ENCODE measurements at places on chromosomes 2 and 18. TPM values are rescaled to one million over a fixed set of nuclear protein-coding genes. Genes with fewer than 3 reads are reported as not detected.
A peak's percentile ranks its signal among the peaks of the same experiment; 100 is the strongest.

GRCh38 chr2:33859811-33860461, 260.8 kb upstream of the FAM98A start:
- no peak for ATAC-seq

CAVIN2 gene
- 72.8 TPM for total RNA-seq

DNA sequence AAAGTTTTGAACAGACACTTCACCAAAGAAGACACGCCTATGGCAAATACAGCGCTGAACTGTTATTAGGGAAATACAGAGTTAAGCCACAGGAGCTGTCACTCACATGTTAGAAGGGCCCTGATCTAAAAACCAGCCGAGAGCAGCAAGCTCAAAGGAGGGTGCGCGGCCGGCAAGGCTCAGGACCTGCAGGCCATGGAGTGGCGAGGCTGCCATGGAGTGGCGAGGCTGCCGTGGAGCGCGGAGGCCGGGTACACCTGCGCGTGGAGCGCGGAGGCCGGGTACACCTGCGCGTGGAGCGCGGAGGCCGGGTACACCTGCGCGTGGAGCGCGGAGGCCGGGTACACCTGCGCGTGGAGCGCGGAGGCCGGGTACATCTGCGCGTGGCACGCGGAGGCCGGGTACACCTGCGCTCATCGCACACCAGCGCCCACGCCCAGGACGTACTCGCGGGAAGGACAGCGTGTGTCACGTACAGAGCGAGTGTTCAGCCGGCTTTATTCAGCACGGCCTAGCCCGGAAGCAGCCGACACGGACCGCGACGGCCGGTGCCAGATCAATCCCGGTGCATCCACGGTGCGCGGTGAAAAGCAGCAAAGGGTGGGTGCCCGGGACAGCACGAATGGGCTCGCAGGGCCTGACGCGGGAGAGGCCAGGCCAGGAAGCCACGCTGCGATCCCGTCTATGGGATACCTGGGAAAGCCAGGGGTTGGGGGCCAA, 68.8 kb downstream of the SLC66A2 start:
- no peak for ATAC-seq

- ATAC-seq: no peak
These were observed 124.2 kb upstream of the CCDC68 start for GRCh38 chr18:55083461-55083860.

DNA sequence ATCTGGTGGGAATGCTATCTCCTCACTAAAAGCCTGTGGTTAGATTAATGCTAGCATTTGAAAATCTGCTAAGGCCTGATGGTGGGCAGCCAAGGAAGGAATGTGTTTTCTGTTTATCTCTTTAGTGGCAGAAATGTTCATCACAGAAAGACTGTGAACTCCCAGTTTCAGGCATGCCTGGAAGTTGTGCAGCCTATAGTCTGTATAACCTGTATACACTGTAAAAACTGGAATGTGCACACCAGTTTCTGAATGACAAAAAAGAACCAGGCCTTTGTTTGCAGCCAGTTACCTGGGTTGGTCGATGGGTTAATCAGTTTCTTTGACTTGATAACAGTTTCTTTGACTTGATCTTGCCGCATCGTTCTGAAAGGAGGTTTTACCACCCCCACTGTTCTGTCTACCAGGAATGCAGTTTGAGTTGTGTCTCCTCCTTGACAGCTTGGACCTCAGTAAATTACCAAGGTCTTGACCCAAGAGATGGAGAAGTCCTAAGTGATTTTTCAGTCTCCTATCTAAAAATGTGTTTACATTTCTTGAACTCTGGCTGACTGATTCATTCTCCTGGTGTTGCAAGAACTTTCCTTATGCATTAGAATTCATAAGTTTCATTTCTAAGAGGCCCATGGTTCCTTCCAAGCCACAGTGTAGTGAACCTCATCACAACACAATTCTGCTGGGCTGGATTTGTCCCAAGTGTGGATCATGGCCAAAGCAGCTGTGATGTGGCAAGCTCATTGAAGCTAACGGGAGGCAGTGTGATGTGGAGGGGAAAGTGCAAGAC, 62.2 kb downstream of the KIAA2012 start:
- ATAC-seq: peak; percentile 91

DNA sequence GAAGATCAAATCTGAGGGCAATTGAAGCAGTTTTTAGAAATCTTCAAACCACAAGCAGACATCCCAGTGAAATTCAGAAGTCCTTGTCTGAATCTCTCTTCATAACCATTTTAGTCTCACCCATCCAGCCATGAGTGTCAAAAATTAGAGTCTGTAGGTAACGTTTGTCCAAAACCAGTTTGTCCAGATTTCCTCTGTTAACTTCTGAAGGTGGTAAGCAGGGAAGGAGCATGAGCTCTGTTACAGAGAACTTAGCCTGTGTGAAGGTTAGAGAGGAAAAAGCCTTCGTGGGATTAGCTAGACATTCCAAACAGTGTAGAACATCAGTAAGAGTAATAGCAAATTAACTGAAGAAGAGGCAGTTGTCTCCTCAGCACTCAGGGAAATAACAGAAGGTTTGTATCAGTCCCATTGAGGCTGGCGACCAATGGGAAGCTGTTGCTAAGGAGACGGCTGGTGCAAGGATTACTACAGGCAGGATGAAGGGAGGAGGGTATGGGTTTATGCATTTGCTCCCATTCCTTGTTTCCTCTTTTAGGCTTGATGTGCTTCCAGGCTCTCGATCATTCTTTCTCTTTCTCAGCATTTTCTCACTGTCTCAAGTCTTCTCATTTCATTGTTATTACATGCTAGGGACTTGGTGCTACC, 8.7 kb upstream of the GPR155 start:
- no peak for ATAC-seq

GRCh38 chr2:70647873-70648481, 94.4 kb upstream of the TGFA start:
- ATAC-seq: no peak

GRCh38 chr18:50832754-50833153, 12.9 kb upstream of the MRO start:
- ATAC-seq: no peak

SEH1L gene
- total RNA-seq: 27.4 TPM

DNA sequence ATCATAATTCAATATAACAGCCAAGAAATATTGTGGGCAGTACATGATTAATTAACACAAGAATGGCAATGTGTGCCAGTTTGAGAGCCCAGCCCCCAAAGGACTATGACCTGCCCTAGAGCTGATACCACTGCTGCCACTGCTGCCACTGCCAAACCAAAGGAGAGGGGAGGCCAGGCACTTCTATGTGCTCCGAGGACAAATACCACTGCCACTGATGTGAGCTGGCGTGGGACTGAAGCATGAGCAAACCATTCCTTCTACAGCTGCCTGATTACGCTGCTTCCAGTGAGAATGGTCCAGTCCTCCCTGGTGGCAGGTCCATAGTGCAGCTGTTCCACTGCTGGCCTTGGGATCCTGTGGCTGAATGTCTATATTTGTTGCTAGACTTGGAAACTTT, 392.2 kb downstream of the CCDC85A start:
- no peak for ATAC-seq

DNA sequence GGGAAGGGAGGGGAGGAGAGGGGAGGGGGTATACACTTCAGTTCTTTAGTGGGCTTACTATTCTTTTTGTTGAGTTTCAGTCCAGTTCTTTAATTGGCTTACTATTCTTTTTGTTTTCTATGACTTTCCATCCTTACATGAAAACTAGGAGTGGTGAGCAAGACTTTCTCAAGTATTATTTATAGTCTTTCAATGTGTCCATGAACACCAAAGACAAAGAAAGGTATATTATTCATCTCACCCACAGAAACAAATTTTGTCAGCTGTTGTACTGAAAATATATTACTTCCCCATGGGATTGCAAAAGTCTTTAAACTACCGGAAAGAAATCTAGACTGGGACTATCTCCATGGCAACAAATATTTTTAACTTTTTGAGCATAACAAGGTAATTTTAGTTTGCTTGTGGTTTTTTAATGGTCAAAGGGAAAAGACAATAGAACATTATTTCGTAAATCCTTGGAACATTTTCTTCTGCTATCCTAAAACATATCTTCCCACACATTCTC, 17.6 kb downstream of the ADAM17 start:
- peak; percentile 78 for ATAC-seq

DNA sequence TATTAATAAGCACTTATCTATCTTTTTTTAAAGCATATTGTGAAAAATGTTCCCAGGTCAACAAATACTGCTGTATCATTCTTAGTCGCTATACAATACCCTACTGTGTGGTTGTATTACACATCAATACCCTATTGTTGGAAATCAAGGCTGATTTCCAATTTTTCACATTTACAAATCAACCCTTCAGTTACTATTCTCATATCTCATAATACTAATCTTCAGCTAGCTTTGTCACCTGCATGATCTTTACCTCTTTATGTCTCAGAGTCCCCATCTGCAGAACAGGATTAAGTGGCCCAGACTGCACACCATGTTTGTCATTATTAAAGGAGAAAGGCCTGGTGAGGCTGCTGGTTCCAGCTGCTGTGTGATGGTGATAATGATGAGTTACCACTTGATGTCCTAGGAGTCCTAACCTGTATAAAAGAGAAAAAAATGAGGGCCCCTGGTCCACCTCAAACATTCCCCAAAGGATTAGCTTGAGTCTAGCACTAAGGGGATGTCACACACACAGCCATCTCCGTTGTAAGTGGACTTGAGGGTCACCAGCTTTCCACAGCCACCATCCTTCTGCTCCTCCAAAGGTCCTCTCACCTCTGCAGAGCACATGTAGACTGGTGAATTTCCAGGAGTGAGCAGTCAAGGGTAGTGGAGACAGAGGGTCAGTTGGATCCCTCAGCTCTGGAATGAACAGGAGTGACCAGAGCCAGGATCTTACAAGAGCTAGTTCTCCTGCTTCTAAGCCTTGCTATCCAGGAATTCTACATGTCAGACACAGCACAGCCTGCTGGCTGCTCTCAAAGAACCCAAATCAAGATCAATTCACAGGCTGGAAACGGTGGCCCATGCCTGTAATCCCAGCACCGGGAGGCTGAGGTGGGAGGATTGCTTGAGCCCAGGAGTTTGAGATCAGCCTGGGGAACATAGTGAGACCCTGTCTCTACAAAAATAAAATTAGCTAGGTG, 36.0 kb upstream of the BIN1 start:
- ATAC-seq: peak; percentile 29
